Activated T-cell treated with anti-CD3 and anti-CD28 coated beads, Interleukin-2, amount 50 U/mL, for 72 hours (primary cell): ENCODE measurements at places on chromosomes 16 and 17.

GRCh38 chr16:62568926-62569325 is 532.7 kb upstream of the CDH8 start:
- DNase-seq: no peak

DNA sequence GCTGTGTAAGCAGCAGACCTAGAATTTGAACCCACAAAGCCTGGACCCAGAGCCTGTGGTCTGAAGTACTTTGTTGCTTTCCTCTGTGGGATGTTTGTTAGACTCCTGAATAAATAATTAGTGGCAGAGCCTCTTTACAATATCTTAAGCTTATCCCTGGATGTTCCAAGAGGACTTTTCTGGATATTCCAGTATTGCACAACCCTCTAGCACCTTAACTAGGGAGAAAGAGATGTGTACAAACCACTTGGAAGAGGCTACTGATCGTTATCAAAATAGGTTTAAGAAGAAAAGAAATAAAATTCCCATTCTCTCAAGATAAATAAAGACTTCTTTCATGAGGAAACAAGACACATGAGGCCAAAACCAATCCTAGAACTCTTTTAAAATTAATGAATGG is 632.4 kb downstream of the CDH11 start:
- no peak for DNase-seq

- DNase-seq: no peak
Observed at GRCh38 chr17:55410722-55411462, 10.7 kb downstream of the MMD start.

DNA sequence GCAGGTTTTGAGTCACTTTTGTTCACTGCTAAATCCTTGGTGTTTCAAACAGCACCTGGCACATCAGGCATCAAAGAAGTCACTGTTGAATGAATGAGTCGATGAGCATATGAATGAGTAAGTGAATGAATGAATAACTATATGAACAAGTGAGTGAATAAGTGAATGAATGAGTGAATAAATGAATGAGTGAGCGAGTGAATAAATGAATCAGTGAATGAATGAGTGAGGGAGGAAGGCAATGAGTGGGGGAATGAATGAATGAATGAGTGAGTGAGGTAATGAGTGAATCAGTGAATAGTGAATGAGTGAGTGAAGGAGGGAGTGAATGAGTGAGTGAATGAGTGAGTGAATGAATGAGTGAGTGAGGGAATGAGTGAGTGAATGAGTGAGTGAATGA is 28.8 kb downstream of the TMEM114 start:
- no peak for DNase-seq

DNA sequence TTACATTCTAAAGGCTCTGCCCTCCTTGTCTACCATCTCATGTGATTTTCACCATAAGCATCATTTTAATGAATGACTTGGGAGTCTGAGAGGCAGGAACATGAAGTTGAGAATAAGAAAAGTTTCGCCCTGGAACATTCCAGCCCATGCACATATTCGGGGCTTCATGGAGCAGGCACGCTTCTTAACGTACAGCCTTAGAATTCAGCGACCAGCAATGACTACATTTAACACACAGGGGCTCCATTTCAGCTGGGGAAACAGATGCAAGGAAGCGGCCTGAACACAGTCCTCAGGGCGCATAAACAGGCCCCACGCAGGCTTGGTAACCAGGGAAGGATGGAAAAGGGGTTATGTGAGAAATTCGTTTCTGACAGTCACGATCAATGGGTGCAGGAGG is 357.4 kb downstream of the SLC39A11 start:
- no peak for DNase-seq

DNA sequence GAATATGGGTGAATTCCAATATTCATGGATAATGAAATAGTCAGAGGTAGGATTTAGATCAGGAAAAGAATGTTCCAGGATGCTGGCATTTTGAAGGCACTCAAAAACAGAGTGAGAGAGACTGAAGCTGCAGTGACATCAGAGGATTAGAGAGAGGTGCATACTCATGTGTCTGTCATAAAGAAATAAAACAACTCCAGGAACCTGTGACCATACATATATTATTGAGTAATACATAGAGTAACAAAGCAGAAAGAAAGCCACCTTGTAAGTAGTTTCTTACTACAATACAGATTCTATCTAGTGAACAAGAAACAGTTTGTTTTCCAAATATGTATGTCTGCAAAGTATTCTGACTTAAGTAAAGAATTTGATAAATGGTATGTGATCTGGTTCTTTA is 62.3 kb upstream of the PHOSPHO1 start:
- DNase-seq: no peak

- no peak for DNase-seq
Observed at GRCh38 chr17:69457603-69458002, 43.1 kb downstream of the MAP2K6 start.

DNA sequence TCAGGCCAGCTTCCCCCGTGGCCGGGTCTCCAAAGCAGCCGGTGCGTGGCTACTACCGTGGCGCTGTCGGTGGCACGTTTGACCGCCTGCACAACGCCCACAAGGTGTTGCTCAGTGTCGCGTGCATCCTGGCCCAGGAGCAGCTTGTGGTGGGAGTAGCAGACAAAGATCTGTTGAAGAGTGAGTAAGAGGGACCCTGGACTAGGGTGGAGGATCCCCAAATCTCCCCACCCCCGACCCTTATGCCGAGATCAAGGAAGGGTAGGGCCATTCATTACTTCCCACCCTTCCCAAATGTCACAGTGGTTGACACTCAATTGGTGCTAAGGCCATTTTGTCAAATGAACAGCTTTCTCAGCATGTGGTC is 1.2 kb downstream of the COASY start:
- no peak for DNase-seq

DNA sequence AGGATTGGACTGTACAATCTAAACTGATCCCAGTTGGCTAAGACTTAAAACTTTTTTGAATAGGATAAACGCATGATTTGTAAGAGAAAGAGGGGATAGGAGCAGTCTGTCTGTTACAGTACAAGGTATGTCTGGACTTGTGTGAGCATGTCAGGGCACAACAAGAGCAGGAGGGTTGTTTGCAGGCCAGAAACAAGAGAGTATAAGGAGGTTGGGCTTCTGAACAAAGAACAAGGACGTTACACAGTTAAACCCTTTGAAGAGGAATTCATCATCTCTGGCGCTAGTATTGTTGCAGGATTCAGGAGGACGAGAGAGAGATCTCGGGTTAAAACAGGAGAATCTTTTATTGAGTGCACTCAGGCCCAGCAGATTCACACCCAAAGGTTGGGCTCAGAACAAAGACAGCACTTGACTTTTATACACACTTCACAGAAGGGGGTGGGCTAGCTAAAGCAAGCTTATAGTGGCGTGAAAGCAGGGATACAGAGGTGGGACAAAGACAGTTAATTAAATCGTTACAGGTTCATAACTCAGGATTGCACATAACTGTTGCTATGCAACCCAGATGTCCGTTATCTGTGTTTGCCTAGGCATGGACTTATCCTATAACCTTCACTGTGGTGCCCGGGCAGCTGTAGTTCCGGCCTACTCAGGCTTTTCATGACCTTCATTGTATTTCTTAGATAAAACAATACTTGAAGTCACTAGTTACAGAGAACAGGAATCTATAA is 34.3 kb downstream of the SEC14L1 start:
- no peak for DNase-seq

DNA sequence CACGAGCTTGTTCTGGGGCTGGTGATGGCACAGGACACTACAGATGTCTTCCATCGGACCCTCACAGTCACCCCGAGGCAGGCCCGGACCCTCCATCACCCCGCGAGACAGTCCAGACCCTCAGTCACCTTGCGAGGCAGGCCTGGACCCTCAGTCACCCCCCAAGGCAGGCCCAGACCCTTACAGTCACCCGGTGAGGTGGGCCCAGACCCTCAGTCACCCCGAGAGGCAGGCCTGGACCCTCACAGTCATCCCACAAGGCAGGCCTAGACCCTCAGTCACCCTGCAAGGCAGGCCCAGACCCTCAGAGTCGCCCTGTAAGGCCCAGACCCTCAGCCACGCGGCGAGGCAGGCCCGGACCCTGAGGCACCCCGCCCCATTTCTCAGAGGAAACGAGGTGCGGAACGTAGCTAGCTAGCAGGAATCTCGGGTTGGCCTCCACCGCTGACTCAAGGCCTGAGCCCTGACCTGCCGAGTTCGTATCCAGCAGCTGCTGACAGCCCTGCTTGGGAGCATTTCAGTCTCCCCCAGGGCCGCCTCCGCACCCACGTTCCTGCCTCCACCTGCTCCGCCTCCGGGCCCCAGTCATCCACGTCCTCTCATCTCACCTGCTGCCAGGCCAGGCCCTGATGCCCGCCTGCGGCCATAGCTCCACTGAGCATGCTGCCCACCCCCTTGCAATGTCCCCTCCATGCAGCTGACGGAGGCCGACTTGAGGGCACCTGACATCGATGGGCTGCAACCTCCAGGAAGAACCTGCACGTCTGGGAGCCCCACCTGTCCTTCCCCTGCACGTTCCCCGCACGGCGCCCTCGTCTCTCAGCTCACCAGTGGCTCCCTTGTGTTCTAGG is 28.7 kb downstream of the RPH3AL start:
- no peak for DNase-seq

DNA sequence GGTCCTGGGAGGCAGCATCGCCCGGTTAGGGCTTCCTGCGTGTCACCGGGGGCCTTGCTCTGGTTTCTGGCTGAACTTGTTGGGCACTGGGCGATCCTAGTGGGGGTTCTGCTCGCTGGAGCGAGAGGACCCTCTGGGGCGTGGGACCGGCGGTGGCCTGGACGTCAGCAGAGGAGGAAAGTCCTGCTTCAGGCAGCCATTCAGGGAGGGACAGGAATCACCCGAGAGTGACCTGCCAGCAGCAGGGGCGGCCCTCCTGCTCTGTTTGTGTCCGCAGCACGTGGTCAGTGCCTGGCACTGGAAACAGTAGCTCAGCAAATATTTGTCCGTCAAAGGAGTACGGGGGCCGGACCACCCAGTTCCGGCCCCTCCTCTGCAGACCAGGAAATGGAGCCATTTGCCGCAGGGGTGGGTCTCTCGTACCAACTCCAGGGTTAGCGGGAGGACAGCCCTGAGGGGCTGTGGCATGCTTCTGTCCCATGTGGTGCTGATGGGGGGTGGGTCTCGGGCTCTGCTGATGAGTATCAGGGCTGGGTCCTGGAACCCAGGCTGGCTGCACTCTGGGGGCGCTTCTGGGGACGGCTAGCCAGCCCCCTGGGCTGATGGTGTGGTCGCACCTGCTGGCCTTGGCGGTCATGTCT is 48.3 kb downstream of the BAIAP2 start:
- no peak for DNase-seq

- peak; percentile 83 for DNase-seq
Observed at GRCh38 chr17:49696233-49696761, 11.5 kb downstream of the SLC35B1 start.

GRCh38 chr17:5583426-5584382 is 605 bp downstream of the NLRP1 start:
- peak; percentile 24 for DNase-seq

- DNase-seq: no peak
Observed at GRCh38 chr17:50493744-50494143, 14.5 kb upstream of the MYCBPAP start.

DNA sequence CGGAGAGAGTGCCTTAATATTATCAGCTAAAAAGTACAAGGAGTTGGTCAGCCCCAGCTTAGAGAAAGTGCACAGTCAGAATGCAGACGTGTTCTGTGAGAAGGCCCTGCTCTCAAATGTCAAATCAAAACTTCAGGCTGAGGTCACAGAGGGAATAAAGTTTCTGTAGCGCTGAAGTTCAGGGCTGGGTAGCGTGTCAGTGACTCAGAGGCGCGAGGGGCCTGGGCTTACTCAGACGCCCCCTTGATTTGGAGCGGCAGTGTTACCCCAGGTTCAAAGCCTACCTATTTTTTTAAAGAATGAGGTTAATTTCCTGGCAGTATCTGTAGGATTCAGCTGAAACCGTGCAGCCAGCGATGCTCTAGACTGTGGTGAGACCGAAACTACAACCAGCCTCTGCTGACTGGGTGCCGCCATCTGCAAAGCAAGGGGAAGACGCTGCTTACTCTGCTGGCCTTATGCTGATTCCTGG is 4.8 kb downstream of the CIAO3 start:
- peak; percentile 86 for DNase-seq

- DNase-seq: no peak
Observed at GRCh38 chr17:75271955-75272847, 1.2 kb upstream of the MIF4GD start.

GRCh38 chr16:68062910-68063393 is 22.2 kb upstream of the NFATC3 start:
- DNase-seq: peak; percentile 49

GRCh38 chr17:45129426-45129939 is 2.8 kb downstream of the PLCD3 start:
- DNase-seq: no peak

DNA sequence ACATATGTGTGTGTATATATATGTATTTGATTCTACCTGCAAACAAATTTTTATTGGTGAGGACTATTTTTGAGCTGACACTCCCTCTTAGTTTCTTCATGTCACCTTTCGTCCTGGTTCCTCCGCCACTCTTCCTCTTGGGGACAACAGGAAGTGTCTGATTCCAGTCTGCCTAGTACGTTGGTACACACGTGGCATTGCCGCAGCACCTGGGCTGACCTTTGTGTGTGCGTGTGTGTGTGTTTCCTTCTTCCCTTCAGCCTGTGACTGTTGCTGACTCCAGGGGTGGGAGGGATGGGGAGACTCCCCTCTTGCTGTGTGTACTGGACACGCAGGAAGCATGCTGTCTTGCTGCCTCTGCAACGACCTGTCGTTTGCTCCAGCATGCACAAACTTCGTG is 29.4 kb upstream of the CACNG5 start:
- no peak for DNase-seq

DNA sequence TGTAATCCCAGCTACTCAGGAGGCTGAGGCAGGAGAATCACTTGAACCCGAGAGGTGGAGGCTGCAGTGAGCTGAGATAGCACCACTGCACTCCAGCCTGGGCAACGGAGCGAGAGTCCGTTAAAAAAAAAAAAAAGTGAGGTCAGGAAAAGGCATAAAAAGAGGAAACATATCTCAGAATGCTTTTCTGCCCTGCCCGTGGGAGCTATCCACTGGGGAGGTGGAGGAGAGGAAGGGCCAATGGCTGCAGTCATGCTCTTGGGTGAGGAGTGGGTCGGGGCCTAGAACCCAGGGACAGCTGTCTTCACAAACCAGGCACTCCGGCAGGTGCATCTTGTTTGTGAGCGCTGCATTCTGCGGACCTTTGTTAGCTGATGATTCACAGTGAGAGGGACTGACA is 60.0 kb upstream of the CDC42EP4 start:
- no peak for DNase-seq

GRCh38 chr17:40064971-40065768 is 2.4 kb downstream of the THRA start:
- DNase-seq: no peak

DNA sequence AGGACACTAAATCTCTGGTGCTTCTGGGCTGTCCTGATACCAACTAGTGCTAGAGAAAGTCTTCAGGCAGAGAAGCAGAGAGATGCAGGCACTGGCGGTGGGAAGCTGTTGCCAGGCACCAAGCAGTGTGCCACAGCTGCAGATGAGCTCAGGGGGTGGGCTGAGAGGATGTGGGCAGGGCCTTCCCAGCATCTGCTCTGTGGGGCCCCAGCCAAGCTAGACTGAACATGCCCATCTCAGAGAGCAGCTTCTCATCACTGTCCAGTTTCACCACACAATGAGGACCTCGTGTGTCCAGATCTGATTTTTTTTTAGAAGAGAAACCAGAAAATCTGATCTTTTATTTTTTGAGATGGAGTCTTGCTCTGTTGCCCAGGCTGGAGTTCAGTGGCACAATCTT is 17.1 kb downstream of the PSKH1 start:
- peak; percentile 68 for DNase-seq
